Posterior cingulate gyrus (tissue), 11 donors: ENCODE measurements at places on chromosomes 12 and 14.
A peak's percentile ranks its signal among the peaks of the same experiment; 100 is the strongest.

- no peak for DNase-seq
Measured at GRCh38 chr12:106901276-106901675, 54.4 kb upstream of the TMEM263 start.

DNA sequence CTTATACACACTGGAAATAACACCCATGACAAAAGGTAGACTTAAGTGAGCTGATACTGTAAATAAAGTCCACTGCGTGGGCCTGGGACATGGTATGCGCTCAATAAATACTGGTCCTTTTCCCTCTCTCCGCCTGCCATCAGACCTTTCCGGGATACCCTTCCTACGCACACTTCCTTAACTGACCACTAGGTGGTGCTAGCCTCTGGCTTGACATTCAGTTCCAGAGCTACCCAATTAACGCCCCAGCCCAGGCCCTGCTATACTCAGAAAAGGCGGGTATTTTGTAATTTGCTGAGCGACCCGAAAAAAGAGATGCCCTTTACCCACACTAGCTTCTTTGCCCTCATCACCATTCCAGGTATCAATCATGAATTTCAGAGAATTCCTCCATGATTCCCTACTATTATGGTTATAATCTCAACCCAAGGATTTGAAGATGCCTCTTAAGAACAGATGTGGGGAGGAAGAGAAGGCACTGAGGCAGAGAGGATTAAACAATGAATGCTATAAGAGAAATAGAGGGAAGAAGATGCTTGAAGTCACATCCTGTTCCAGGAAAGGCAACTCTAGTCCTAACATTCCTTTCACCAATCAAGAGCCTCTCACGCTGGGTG lies 3.9 kb upstream of the LRP1 start:
- DNase-seq = peak; percentile 81

- no peak for DNase-seq
Measured at GRCh38 chr12:99957866-99958466, 26.8 kb downstream of the ANKS1B start.

DNA sequence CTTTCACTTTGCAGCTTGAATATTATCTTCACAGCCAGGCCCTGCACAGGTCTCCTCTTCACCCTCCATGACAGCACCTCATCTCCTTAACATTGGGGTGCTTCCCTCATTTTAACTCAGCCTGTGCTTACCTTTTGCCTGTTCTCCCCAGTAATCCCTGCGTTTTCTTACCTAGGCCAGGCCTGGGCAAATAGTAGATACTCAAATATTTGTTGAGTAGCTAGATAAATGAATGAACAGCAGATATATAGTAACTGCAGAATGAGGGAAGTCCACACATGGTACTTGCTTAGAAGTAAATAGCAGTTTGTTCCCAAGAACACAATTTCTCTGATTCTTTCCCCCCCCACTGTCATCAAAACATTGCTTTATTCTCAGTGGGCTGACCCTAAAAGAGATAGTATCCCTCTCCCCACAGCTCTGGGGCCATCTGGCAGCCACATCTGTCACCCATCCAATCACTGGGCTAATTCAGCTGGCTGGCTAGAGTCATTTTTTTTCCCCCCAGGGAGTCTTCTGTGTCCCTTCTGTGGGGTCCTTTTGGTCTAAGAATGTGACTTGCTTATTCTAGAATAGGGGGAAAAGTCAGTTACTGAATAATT lies 43.2 kb downstream of the APPL2 start:
- peak; percentile 27 for DNase-seq

- DNase-seq = peak; percentile 34
Measured at GRCh38 chr12:68334132-68334531, 2.0 kb upstream of the MDM1 start.

DNA sequence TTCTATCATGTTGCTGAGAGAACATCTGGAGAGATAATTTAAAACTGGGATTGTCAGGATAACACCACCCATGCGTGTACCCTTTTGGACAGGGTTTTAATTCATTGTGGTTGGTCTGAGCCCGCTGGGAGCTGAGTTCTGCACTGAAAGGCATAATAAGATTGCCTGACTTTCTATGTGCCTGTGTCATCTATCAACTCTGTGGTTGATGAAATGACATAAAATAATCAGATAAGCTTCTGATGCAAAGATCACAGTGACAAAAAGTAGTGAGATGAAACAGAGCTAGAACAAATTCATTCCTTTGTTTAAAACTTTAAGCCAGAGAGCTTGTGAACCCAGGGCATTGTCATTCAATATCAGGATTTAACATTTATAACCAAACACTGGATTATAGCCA lies 98.7 kb downstream of the BBS10 start:
- no peak for DNase-seq

DNA sequence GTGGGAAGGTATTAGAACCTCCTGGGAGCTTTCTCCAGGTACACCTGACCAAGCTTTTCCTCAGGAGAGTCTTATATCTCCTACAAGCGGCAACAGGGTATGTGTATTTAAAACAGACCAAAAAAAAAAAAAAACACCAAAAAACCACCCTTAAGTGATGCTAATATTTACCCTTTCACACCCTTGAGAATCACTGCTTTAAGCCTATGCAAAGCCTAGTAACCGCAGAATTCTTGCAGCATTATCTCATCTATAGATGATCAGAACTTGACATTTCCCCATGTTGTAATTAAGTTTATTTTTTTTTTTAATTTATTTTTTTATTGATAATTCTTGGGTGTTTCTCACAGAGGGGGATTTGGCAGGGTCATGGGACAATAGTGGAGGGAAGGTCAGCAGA lies 19.3 kb downstream of the ZNF641 start:
- DNase-seq = no peak

GRCh38 chr14:76583174-76583573 lies 178.1 kb upstream of the VASH1 start:
- no peak for DNase-seq

DNA sequence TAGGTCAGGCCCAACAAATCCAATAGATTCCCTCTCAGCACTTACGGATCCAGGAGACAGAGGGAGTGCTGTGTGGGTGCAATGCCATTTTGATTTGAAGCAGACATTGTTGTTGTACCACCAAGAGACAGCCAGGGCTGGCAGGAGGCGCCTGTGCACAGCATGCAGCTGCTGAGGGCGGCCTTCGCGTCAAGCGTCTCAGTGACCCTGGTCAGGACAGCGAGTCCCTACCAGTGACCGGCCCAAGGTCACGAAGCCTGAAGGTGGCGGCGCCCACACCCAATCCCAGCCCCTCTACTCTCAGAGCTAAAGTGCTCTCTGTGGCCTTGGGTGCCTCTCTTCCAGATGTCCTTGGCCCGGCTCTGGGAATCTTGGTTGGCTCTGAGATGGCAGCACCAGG lies 40.5 kb downstream of the PRMT8 start:
- DNase-seq = no peak

DNA sequence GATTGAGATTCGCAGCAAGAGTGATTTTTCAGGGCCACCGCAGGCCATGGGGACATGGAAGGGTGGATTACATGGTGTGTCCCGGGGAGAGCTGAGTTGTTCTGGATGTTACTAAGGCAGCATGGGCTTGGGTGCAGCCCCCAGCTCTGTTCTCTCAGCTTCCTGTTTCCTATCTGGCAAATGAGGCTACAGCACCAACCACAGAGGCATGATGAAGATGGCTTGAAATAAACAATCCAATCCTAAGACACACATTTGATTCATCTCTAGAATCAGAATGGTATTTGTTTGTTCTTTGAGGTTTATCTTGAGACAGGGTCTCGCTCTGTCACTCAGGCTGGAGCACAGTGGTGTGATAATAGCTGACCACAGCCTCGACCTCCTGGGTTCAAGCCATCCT lies 21.6 kb downstream of the GLTP start:
- no peak for DNase-seq

DNA sequence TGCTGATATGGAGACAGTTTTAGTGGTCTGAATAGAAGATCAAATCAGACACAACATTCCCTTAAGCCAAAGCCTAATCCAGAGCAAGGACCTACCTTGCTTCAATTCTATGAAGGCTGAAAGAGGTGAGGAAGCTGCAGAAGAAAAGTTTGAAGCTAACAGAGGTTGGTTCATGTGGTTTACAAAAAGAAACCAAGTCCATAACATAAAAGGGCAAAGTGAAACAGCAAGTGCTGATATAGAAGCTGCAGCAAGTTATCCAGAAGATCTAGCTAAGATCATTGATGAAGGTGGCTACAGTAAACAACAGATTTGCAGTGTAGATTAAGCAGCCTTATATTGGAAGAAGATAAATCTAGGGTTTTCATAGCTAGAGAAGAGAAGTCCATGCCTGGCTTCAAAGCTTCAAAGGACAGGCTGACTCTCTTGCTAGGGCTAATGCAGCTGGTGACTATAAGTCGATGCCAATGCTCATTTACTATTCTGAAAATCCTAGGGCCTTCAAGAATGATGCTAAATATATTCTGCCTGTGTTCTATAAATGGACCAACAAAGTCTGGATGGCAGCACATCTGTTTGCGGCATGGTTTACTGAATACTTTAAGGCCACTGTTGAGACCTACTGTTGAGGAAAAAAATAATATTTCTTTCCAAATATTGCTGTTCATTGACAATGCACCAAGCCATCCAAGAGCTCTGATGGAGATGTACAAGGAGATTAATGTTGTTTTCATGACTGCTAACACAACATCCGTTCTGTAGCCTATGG lies 361.0 kb downstream of the DPF3 start:
- DNase-seq = no peak

DNA sequence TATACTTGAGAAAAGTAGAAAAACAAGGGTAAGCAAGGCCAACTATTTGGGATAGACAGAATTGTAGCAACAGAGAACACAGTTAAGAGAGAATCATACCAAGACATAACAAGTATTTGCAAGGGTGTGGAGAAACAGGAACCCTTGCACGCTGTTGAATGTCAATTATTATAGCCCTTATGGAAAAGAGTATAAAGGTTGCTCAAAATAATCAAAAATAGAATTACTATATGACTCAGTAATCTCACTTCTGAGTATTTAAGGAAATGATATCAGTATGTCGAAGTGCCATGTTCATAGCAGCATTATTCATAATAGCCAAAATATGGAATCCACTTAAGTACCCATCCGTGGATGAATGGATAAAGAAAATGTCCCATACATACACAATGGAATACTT lies 193.3 kb downstream of the PHLDA1 start:
- no peak for DNase-seq

- DNase-seq = no peak
Measured at GRCh38 chr12:15151161-15152091, 69.8 kb downstream of the RERG start.

GRCh38 chr12:49537752-49538509 lies 899 bp upstream of the KCNH3 start:
- DNase-seq = peak; percentile 53

DNA sequence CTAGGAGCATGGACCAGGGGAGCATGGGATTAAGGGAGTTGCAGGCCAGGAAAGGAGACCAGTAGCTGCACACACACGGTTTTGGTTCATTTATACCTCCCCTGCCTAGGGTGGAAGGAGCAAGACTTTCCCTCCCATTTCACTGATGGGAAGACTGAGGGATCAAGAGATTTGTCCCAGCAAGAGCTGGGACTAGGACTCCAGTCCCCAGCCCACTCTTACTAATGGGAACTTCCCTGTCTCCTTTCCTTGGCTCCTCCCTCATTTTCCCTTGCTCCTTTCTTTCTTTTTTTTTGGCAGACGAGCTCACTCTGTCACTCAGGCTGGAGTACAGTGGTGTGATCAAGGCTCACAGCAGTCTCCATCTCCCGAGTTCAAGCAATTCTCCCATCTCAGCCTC lies 13.0 kb downstream of the SCNN1A start:
- DNase-seq = no peak

- DNase-seq = no peak
Measured at GRCh38 chr12:126784328-126784921, 1482.5 kb upstream of the TMEM132C start.
